ENCODE measurements at places on chromosomes 5 and 9. TPM values are rescaled to one million over a fixed set of nuclear protein-coding genes. Genes with fewer than 3 reads are reported as not detected.

The LRRC19 gene
- total RNA-seq: 0.29 TPM

The IRX2 gene
- total RNA-seq: 31.4 TPM

DNA sequence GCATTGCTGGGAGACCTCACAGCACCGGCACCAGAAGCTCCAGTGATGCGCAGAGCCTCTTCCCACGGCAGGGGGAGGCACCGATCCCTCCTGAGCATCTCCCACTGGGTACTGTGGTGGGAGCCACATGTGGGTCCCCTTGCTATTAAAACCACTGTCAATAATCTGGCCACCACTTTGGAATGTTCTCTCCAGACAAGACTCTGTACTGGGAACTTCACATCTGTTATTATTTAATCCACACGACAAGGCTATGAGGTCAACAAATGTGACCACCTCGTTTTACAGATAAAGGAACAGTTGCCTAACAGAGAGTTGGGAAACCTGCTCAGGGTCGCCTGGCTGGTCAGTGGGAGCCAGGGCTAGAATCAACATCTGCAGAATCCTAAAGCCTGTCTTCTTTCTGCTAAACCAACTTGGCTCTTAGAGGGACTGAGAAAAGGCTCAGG is 72.7 kb downstream of the EPB41L4B start:
- no peaks in the 10 kb centered on the region for H3K27me3 ChIP-seq
- H3K4me3 ChIP-seq: no peak overlapping the region
- DNase-seq: no peak
- H3K27ac ChIP-seq: no peak overlapping the region
- peaks cover 9% of the 10 kb centered on the region for H3K36me3 ChIP-seq

DNA sequence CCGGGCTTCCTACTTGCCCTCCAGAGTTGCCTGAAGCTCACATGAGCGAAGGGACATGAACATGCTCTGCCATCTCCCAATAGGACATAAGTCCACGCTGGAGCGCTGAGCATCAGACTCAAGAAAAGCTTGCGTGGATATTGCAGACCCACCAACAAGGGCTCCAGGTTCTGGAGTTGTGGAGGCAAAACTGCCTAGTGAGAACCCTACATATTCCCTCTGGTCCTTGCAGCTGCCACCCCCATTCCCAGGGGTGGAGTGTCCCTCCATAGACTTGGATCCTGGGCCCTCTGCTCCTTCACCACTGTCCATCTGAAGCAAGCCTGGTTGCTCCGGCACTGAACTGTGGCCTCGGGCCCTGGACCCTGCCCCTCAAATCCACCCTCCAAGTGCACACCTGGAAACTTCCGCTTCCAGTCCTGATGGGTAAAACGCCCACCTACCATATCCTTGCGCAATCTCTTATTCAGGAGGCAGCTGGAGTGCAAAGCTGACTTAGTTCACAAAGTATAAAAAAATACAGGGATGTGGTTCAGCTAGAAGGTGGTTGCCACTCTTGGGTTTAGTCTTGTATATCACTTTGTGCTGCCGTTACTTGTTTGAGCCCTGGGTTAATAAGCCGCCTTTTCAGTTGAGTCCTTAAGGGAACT is 28.0 kb downstream of the HRH2 start:
- no peak overlapping the region for H3K27ac ChIP-seq
- peaks cover 32% of the 10 kb centered on the region for H3K27me3 ChIP-seq
- DNase-seq: no peak
- H3K4me1 ChIP-seq: no peaks in the 10 kb centered on the region
- H3K36me3 ChIP-seq: no peaks in the 10 kb centered on the region

DNA sequence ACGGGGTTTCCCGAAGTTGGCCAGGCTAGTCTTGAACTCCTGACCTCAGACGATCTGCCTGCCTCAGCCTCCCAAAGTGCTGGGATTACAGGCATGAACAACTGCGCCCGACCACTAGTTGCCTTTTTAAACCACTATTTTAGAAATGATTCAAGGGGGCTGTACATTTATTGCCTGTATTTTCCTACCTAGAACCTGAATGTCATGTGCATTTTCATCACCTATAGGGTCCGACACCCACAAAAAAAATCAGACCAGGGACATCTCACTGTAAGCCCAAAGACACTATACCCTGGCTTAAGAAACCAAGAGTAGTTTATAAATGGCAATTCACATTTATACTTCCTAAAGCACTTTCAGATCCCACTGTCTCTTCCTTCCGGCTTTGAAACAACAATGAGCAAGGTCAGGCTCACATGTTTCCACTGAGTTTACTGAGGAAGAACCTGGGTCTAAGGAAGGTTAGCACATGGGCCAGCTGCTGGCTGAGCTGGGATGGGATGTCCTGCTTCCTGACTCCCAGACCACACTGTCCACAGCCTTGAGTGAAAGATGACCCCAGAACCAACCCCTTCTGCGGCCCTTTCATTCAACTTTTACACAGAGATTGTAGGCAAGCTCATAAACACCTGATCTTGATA is 87.3 kb downstream of the SERINC5 start:
- DNase-seq: no peak
- H3K4me3 ChIP-seq: no peak overlapping the region
- H3K27me3 ChIP-seq: no peaks in the 10 kb centered on the region
- peaks cover 40% of the 10 kb centered on the region for H3K36me3 ChIP-seq
- H3K27ac ChIP-seq: no peak overlapping the region
- H3K4me1 ChIP-seq: peaks cover 21% of the 10 kb centered on the region

GRCh38 chr5:33848554-33848953 is 43.2 kb downstream of the ADAMTS12 start:
- H3K4me1 ChIP-seq: peaks cover 6% of the 10 kb centered on the region
- H3K4me3 ChIP-seq: no peak overlapping the region
- H3K27me3 ChIP-seq: no peaks in the 10 kb centered on the region
- H3K36me3 ChIP-seq: peaks cover under 1% of the 10 kb centered on the region
- no peak overlapping the region for H3K27ac ChIP-seq

Measured in type B pancreatic cell (in vitro differentiated cells).